ENCODE measurements at places on chromosomes 7 and 10.

GRCh38 chr7:46414946-46415345 is 493.9 kb upstream of the IGFBP3 start:
- DNase-seq = no peak

- no peak for DNase-seq
Observed at GRCh38 chr7:106452031-106452851, 167.5 kb upstream of the NAMPT start.

DNA sequence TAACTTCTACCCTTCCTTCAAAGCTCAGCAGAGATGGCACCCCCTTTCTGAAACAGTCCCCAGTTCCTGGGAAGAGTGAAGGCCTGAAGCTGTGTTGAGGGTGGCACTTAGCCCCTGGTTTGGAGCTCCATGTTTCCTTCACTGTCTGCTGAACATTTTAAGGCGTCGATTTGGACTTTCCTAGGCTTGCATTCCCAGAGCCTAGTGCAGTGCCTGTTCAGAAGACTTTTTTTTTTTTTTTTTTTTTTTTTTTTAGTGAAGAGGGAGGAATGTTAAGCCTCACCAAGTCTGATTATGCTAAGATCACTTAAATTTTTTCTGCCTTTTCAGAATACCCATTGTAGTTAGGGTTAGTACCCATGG is 97.0 kb downstream of the PFKFB3 start:
- no peak for DNase-seq

DNA sequence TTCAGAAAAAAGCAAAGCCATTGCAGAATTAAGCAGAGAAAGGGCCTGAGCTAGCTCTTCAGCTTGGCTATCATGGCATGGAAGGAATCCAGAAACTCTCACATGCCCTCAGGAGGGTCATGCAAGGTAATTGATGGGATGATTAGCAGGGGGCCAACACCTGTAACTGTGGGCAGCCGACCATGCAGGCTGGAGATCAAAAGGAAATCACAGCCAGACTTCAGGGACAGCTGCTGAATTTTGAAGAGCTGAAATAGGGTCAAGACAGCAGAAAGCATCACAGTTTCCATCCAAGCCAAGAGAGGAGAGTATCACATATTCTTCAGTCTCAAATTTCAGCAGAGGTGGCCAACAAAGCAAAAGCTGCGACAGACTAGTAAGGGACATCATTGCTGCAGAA is 239.6 kb upstream of the STEAP1 start:
- DNase-seq = no peak

- DNase-seq = no peak
Observed at GRCh38 chr10:118790058-118790457, 35.3 kb upstream of the CACUL1 start.

DNA sequence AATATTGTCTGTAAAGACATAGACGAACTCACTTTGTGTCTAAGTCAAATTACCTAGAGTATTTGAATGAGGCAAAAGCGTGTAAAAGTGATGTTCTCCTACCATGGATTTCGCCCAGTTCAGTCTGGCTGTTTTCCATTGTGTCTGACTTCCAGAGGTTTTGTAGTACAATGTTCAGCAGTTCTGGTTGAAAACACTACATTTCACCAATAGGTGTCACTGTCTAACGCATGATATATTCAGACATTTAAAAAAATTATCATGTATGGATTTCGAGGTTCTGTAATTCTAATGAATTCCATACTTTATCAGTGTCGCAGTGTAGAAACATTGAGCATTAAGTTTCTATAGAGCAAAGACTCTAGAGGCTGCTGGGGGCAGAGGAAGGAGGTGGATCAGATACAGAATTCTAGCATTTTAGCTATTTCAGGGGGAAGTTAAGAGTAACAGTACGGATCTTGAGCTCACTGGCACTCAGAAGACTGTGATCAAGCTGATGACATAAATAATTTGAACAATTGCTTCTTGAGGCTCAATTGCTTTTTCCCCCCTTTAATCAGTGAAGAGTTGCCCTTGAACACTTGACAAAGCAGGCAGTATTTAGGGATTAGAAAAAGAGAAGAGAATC is 196.9 kb upstream of the RHOBTB1 start:
- no peak for DNase-seq

DNA sequence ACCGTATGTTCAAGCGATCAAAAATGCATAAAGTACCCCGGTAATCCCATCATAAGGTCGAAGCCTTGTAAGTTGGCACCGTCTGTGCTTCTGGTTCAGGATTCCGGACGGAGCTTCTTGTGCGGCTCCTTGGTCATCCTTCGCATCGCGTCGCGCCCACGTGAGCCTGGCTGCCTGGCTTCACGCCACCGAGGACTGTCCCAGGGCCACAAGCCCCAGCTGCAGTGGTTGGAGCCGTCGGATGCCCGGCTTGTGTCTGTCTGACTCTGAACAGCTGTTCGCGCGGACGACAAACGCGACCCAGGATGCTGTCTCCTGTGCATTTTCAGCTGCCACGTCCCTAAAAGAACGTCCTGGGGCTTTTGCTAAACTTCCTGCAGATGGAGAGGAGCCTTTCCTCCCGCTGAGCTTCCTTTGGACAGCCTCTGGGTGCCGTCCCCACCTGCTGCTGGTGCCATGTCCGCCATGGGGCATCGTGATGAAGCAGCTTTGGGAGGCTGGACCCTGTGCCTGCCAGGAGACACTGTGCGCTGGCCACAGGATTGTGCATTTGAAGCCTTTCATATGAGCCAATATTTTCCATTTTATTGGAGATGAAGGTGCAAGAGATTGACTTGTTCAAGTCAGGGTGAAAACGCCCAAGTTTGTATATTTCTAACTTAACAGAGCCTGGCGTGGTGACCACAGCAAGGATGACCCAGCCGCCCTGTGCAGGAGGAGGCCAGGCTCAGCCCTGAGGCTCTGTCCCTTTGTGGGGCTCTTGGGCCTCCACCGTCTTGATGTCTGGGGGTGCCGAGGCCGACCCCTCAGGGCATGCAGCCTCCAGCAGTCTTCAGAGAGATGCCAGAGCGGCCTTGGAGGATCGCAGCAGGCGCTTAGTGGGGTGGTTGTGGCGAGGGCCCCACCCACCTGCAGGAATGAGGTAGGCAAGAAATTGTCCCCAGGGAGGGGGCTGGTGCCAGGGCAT is 6.7 kb upstream of the JAKMIP3 start:
- DNase-seq = no peak

DNA sequence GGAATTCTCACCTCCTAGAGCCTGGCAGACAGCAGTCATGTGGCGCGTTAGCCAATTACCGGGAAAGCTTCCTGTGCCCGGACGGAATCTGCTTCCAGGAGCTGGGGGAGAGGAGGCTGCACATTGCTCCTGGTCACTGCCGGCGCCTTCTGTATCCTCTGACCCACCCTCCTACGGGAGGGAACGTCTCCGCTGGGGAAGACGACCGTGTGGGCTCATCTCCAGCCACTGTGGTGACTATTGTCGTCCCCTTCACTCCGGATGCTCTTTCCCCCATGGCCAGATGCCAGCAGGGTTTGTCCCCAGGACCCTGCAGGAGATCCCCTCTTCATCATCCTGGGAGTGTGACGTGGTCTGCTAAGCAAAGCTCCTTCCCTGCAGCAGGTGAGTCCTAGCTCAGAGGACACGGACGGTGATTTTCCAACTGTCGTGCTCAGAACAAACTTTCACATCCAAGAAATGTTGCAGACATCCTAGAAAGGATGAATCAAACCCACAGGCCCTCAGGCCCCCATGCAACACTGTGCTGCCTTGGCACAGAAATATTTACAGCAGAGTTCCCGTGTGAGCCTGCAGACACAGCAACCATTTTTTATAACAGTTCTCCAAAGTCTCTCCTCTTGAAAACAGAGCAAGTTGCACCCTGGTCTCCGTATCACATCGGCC is 29.6 kb upstream of the FAM20C start:
- DNase-seq = no peak

DNA sequence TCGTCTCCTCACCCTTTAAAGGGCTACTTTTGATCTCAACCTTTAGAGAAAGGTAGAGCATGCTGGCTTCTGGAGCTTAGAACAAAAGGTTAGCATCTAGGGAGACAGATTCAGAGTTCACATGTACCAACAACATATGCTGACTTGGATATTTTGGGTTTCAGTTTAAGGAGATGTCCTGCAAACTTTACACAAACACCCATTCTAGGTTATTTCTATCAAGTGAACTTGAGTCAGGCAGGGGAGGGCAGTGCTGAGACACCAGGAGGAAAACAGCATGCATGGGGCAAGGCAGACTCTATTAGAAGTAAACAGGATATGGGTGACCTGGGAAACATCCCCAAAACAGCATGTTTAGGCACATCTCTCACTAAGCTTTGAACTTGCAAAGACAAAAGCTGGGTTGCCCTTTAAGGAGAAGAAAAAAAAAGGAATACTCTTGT is 43.8 kb downstream of the ARL4A start:
- no peak for DNase-seq

GRCh38 chr7:44958645-44959344 is 20.0 kb downstream of the MYO1G start:
- DNase-seq = no peak
